ENCODE measurements at places on chromosomes 2 and 18.

- no peak for DNase-seq
These were observed 107.6 kb downstream of the AP1S3 start for GRCh38 chr2:223729781-223730180.

DNA sequence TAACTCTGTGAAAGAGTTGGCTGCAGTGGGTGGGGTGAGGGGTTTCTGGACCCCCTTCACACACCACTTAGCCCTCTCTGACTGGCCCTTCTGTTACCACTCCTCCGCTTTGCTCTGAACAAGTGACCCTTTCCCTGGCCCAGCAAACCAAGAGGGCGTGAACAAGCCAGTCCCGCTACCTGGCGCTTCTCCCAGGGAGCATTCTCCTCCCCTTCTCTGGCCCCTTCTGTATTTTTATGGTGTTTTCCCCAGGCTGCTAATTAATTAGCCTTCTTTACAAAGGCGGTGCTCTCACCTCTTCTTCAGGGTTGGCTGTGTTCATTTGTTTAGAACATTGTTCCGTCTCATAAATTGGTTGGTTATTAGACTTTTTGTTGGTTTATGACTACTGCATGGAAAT, 180.1 kb downstream of the MGAT5 start:
- DNase-seq: no peak

GRCh38 chr18:501406-501714, 859 bp upstream of the COLEC12 start:
- DNase-seq: no peak

GRCh38 chr18:1846640-1847039, 724.7 kb downstream of the METTL4 start:
- no peak for DNase-seq

GRCh38 chr2:111142101-111142500, 21.4 kb downstream of the BCL2L11 start:
- DNase-seq: no peak

DNA sequence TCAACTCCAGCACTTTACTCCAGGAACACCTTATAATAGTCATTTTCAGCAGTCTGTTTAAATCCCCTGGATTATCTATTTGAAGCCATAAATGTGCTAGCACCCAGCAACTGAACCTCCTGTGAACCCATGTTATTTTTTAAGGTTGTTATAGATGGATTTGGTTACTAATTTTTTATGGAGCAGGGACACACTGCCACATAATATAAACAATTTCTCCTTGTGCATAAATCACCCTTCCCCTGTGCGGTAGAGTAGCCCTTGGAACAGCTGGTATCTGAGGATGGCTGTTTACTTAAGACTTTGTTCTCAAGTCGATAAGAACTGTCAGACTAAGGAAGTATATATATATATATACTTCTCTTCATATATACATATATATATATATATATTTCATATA, 367.4 kb downstream of the EPHA4 start:
- no peak for DNase-seq

DNA sequence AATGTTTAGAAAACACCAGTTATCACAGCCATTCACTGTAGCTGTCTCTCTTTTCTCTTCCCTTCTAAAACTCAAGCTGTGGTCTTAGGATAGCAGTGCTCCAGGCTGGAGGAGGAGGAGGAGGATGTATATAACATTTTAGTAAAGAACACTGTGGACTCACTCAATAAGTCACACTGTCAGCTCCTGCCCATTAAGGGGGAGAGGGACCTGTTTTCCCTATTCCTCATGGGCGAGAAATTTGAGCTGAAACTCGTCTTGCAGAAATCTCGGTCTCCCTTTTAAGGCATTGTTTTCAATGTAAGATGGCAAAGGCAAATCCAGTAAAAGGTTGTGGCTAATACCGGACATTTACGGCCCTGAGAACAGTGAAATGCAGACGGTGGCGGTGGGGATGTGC, 114.8 kb upstream of the ZNF236 start:
- DNase-seq: no peak

DNA sequence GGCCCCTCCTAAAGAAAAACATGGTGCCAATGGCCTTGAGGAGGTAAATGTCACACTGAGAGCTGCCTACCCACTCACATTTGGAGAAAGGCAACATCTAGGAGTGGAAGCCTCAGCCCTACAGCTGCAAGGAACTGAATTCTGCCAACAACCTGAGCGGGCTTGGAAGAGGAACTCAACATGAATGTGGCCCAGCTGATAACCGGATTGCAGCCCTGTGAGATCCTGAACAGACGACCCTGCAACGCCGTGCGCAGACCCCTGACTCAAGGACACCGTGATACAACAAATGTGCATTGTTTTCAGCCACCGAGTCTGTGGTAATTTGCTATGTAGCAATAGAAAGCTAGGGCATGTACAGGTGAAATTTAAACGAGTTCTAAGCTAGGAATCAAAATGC, 99.4 kb downstream of the MYOM1 start:
- DNase-seq: no peak

GRCh38 chr2:184602734-184603133, 4.4 kb downstream of the ZNF804A start:
- no peak for DNase-seq

- DNase-seq: no peak
These were observed 241.3 kb upstream of the PXDN start for GRCh38 chr2:1985571-1985970.

DNA sequence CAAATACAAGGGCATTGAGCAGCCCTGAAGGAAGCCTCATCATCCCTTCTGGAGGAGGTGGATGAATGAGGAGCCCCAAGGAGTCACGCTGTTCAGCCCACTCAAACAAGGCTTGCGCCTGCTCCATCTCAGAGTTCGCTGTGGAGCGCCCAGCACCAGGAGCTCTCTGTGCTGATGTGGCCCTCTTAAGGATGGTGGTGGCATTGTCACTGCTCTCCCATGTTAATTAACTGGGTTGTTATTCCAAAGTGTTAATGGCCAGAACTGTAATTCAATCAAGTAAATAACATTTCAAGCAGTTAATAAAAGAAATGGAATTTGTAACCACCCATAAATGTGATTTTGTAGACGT, 726.0 kb upstream of the RAB6C start:
- no peak for DNase-seq

Measured in pulmonary artery endothelial cell (primary cell).